LNCaP clone FGC (cell line): ENCODE measurements at places on chromosomes 11 and 22.

DNA sequence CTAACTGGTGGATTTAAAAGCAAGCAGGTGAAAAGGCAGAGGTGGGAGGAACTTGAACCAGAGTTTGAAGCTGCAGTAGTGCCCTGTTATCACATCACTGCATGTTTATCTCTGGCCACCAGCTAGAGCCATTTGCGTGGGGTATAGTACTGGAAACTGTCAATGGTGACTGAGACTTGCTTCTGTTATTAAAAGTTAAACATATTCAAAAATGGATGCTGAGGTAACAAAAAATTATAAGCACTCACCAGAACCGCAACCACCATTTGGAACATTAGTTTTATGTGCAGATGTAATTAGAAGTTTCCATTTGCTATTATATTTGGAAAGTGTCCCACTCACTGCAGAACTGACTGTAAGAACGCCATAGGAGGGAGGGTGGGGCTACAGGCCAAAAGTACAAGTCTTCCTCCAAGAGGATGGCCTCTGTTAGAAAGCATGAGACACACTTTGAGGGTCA is 1.2 kb upstream of the CD59 start:
- DNase-seq, result no peak

GRCh38 chr22:50670914-50671538 is 1.6 kb upstream of the SHANK3 start:
- no peak for DNase-seq

- DNase-seq, result no peak
These were observed 142.4 kb downstream of the MPPED1 start for GRCh38 chr22:43554259-43554636.

GRCh38 chr11:117489999-117490679 is 162.5 kb downstream of the CEP164 start:
- DNase-seq, result no peak

DNA sequence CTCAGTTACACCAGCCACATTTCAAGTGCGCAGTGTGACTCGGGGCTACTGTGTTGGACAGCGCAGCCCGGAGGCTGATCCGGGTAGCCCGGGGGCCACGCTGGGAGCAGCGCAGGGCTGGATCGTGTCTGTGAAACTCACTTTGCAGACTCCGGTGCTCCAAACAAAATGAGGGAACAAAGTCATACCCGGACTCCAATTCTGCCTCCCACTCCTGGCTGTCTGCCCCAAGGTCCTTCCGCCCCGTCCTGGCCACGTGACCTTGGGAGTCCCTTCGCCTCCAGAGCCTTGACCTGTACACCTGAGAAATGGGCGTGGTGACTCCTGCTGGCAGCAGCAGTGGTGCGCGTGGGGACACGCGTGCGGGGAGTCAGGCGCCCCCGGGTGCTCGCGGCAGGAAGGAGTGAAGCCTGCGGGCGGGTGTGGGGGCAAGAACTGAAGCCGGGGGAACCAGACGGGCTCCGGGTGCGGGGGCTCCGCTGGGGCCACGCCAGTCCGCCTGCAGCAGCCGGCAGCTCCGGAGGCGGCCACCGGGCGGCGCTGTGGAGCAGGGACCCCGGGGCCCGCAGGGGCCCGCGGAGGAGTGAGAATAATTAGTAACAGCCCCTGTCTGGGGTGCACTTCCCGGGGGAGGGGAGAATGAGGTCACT is 42.4 kb downstream of the KCNJ4 start:
- DNase-seq, result no peak

DNA sequence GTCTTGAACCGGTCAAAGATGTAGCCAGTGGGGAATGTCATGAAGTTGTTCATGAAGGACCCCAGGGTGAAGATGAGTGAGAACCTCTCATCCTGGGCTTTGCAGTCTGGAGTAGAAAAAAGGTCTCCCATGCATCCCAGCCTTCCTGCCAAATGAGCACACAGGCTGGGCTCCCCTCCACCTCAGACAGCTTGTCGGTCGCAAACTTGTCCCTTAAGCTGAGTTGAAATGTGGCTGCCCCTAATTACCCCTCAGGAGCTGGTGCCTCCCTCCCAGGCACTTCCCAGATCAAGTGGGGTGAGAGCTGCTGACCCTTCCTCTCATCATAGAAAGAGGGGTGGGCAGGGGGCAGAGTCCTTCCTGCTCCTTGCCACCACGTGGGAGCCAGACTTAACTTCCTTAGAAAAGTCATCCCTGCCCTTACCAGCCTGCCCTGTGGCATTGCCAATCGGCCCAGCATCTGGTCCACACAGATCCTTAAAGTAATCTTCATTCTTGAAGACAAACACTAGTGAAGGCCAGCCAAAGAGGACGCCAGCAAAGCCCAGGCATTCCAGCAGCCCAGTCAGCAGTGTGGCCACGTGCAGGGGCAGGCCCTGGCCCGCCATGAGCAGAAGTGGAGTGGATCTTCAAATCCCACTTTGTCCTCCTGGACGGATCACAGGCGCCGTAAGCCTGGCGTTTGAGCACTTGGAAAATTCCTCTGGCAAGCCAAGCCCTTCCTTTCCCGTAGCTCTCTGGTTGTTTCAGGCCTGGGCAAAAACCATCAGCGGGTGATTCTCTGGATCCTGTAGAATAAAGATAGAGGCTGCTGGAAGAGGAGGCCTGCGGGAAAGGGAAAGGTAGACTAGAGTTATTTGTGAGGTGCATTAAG is 1.1 kb downstream of the SLC43A3 start:
- DNase-seq, result no peak

DNA sequence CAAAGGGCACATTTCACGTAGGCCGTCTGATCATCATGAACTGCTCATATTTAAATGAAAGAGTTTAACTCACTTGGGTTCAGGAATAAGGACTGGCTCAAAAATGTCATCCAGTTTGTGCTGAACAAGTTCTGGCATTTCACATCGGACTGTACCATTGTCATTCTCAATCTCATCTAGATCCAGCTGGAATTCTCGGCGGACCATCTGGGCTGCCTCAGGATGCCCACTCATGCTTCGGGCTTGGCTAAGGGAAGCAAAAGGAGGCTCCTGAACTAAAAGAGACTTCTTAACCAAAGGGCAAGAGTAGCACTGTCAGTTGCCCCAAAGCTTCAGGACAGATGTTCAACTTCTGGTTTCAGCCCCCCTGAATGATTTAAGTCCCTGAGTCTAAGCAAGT is 40.2 kb downstream of the F2 start:
- DNase-seq, result no peak

GRCh38 chr22:49770547-49771265 is 57.0 kb downstream of the BRD1 start:
- no peak for DNase-seq

- no peak for DNase-seq
These were observed 3.6 kb upstream of the ME3 start for GRCh38 chr11:86676010-86676409.

GRCh38 chr22:26443901-26444690 is 15.0 kb downstream of the ASPHD2 start:
- no peak for DNase-seq

GRCh38 chr11:78365381-78365792 is 52.2 kb downstream of the GAB2 start:
- DNase-seq, result no peak

GRCh38 chr22:29755889-29756288 is 10.9 kb downstream of the ZMAT5 start:
- DNase-seq, result no peak

DNA sequence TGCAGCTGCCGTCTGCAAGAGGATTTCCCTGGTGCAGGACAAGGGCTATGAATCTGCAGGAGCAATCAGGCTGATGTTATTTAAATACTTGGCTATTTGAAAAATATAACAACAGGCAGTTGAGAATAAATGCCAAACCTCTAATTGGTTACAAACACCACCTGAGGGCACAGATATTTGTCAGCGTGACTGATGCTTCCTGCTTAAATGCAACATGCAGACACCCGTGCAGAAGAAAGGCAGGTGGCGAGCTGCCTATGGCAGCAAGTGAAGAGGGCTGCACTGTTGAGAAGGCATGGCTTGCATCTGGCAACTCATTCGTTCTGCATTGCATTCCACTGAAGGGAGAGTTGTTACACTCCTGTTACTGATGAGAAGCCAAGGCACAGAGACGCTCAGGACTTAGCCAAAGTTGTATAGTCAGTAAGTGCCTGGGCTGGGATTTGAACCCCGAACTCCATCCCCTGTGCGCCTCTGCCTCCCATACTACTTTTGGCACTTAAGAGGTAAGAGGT is 350.6 kb downstream of the TENM4 start:
- no peak for DNase-seq

DNA sequence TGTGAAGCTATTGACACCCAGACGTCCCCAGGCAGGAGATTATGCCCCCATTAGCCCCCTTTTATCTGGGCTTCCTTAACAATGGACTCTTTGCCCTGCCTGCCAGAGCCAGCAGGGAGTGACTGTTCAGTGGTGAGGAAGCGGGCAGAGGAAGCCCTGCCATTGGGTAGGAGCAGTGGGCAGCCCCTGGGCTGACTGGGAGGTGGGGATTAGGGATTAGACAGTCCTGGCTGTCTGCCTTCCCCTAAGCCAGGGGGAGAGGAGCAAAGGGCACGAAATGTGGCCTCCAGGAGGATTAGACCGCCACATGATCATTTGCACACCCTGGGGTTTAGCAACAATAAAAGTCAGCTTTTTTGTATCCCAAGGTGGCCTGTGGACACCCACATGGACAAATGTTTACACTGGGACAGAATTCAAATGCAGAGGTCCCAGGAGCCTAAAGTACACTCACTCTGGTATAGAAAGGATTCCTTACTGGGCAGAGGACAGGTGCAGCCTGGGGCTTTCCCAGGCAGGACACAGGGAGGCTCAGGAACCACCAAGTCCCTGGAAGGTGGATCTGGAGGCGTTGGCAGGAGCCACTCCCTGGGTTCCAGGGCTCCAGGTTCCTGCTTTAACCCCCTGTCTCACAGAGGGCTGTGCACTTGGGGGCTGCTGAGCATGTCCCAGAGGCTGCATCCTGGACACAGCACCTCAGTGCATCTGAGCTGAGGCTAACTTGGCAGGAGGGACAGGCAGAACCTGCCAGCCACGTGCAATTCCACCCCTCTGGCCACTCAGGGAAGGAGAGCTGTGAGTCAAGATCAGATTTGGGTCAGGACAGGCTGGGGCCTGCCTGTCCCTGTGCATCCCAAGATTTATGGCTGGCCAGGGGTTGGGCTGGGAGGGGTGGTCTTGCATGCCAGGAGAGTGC is 2.1 kb downstream of the PNPLA3 start:
- DNase-seq, result no peak

DNA sequence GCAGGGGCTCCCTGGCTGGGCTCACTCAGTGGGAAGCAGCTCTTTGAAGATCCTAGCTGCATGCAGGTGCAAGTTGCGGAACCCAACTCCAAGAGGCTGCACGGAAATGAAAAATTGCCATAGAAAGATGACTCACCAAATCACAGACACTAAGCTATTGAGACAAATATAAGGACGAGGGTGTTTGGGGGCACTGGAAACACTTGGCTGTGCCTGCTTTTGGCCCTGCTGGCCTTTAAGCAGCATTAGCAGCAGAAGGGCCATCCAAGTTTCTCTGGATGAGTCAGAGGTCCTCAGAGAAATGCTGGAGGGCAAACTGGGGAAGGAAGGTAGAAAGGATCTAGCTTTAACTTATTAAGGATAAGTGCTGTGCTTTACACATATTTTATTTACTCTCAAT is 282.3 kb downstream of the KIRREL3 start:
- DNase-seq, result no peak

DNA sequence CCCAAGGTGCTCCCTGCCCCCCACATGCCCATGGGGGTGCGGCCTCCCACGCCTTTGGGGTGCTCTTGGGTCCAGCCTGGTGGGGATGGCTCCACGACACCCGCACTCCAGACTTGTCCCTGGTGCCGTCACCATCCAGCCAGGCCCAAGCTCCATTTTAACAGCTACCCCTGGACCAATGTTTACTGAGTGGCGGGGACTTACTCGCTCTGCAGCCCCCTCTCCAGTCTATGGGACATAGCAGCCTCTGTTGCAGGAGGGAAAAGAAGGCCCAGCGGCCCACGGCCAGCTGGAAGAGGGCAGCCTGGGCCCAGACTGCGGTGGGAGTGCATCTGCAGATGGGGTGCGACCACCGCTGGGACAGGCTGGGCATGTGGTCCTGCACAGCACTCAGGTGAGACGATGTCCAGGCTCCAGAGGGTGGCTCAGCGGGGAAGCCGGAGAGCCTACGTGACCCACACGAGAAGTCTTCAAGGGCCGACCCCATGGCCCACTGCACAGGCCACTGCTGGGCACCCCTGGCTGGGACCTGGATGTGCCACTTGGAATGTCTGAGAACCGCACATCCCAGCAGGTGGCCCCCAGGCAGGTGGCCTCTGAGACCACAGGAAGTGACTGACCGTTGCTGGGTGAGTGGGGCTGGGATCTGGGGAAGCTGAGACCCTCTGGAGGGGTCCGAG is 18.1 kb downstream of the IL17REL start:
- DNase-seq, result no peak

- no peak for DNase-seq
These were observed 318.7 kb downstream of the TMEM135 start for GRCh38 chr11:87356428-87356827.

DNA sequence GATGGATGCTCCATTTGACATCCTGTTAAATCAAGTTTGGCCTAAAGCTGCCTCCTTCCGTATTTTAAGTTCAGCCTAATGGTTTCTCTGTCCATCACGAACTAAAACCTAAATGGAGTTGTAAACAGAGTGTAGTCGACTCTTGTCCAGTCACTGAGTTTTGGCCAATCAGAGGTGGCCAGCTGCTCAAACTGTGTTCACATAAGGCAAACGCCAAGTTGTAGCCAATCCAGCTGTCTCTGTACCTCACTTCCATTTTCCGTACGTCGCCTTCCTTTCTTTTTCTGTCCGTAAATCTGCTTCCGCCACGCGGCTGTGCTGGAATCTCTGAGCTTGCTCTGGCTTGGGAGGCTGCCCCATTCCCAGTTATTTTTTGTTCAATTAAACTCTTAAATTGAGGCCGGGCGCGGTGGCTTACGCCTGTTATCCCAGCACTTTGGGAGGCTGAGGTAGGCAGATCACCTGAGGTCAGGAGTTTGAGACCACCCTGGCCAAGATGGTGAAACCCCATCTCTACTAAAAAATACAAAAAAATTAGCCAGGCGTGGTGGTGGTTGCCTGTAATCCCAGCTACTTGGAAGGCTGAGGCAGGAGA is 20.7 kb upstream of the CARS1 start:
- DNase-seq, result no peak

- DNase-seq, result no peak
These were observed 92.2 kb downstream of the BUD13 start for GRCh38 chr11:116680349-116681125.

DNA sequence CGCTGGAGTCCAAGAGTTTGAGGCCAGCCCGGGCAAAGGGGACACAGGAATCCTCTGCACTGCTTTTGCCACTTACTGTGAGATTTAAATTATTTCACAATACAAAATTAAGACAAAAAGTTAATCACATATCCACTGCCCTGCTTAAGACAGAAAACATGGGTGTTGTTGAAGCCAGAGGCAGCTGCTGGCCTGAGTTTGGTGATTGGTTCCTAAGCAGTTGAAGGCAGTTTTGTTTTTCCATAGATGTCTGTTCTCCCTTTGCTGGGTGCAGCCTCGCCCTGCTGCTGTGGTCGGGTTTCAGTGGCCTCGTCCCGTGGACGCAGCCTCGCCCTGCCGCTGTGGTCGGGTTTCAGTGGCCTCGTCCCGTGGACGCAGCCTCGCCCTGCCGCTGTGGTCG is 70.2 kb upstream of the PPP6R3 start:
- no peak for DNase-seq
